ENCODE measurements at places on chromosomes 4 and X.

- DNase-seq: no peak
These were observed 204.8 kb downstream of the VEGFC start for GRCh38 chr4:176587920-176588319.

DNA sequence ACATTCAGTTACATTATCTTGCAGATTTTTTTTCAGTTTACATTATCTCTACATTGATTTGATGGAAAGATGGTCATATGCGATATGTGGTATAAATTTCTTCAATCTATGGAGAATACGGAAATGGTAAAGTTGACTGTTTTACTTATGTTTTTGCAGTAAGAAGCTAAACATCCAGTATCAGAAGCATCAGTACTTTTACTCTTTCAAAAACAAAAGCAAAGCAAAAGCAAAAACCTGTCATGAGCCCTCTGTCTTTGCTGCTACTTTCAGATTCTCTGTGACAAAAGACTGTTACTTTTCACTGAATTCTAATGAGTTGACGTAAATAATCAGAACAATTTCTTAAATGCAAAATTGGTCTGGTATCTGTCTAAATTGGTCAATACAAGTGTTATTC lies 52.4 kb upstream of the UCP1 start:
- DNase-seq: no peak

DNA sequence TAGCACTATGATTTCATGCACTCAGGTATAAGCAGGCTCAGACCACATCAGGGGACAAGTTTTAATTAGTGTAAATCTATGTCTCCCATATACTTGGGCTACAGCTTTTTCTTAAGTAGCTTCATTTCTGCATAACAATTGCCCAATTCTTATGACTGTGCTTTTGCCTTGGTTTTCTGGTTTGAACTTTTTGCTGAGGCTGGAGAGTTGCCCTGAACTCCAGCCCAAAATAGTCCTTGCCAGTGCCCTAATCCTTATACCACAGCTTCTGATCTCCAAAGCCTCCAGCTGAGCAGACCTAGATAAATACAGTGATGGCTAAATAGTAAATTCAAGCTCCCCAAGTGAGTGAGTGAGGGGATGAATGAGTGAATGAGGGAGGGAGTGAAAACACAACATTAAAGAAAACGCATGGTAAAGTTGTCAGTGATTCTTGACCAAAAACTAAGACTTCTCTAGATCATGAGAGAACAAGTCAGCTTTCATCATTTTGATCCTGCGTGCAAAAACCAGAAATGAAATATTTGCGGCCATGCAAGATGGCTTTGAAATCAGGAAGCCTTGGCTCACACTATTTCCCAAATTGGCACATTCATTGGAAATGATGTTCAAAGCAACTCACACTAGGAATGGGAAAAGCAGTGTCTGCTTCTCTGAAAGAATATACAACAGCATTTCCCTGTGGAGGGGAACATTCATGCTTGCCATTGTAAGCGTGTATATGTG lies 437.1 kb upstream of the CTSO start:
- DNase-seq: no peak

DNA sequence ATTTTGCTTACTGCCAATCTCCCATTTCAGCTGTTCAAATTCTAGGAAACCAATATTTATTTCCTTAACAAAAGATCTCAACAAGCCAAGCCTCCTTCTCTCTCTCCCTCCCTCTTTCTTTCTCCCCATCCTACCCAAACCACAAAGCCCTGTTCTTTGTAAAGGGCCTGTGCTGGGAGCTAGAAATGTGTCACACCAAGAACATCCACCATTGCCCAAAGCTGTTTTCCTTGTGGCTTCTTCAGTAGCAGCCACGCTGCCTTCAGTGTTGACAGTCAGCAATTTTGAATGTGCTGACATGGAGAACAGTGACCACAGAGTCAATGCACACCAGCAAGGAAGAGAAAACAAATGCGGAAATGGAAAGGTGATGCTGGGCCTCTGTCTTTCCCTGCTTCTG lies 203.0 kb downstream of the MAML3 start:
- no peak for DNase-seq

GRCh38 chr4:112418092-112418491 lies 97.9 kb downstream of the NEUROG2 start:
- no peak for DNase-seq
